ENCODE measurements at places on chromosomes 7 and 10.

- no peak for DNase-seq
These were observed 282.8 kb downstream of the RPS24 start for GRCh38 chr10:78316451-78316931.

DNA sequence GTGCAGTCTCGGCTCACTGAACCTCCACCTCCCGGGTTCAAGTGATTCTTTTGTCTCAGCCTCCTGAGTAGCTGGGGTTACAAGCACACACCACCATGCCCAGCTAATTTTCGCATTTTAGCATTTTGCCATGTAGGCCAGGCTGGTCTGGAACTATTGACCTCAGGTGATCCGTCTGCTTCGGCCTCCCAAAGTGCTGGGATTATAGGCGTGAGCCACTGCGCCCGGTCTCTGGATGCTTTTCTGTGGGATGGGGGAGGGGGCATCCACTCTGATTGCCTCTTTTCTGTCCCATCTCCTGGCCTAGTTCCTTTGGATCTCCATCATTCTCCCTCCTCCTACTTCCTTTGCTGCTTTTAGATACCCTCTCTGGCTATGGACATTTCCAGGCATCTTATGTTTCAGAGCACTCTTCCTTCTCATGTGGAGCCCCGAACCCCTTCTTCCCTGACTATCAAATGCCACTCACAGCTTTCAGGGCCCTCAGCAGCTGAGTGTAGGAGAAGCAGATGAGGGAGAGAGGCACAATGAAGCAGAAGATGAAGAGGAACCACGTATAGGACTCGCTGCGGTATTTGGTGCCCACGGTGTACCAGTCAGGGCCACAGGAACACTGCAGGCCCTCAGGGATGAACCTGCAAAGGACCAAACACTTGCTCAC is 1.4 kb downstream of the OPN1SW start:
- DNase-seq, result no peak

DNA sequence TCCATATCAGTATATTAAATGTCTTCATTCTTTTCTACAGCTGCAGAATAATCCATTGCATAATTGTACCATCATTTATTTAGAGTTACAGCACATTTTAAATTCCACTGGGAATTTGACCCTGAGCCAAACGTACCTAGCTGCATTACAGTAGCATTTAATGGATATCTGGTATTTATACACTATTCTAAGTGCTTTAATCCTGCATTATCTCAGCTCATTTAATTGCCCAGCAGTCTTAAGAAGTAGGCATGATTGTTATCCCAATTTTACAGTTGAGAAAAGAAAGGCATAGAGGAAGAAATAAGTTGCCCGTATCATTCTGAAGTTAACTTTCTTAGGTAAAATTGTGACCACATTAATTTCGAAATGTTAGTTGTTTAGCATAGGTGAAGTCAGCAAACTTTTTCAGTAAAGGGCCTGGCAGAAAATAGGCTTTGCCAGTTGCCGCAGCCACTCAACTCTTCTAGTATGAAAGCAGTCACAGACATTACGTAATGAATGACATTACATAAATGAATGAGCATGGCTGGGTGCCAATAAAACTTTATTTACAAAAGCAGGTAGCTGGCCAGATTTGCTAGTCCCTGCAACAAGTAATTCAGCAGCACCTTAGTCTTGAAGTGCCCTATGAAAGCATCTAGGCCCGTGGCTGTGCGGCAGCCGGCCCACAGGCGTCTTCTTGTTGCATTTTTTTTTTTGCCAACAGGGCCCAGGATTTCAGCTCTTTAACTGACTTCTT is 30.0 kb downstream of the GUSB start:
- no peak for DNase-seq

DNA sequence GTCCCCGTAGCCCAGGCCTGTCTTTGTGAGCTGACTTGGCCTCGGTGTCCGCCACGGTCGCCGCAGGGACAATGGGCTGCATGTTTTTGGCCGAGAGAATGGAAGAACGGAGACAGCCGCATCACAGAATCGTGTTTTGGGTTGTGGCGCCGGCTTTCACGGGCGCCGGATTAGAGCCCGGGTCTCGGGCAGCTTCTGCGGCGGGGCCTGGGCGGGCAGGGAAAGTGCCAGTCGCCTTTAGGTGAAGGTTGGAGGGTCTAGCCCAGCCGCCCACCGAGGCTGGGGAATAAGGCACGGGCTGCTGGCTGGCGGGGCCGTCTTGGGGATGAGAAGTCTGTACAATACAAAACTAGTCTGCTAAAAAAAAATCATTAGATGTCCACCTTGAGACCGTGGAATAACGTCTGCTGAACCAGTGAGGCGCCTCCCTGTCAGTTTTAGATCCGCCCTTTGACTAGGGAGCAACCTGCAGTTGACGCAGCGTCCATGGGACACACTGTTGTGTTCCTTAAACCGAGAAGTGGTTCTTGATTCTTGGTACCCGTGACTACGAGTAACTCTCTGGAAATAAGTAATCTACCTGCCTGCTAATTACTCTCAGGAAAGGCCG is 577 bp downstream of the DNAJB9 start:
- DNase-seq, result peak; percentile 29

GRCh38 chr7:27605689-27606269 is 56.9 kb downstream of the HIBADH start:
- DNase-seq, result no peak

DNA sequence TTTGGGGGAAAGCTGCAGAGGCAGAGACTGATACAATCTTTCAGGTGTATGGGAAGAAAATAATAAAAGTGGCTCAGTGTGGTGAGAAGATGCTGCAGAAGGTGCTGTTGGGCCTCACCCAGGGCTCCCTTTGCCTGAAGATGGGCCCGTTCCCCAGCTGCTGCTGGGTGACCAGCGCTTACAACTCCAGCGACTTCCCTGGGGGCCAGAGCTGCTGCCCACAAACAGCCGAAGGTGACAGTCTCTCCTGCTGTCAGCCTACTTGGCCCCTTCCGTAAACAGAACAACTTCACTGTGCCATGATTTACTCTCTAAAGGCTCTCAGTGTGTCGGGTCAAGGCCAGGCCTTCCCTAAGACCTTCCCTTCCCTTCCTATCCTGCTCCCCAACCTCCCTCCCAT is 93.6 kb upstream of the PCBD1 start:
- DNase-seq, result no peak

DNA sequence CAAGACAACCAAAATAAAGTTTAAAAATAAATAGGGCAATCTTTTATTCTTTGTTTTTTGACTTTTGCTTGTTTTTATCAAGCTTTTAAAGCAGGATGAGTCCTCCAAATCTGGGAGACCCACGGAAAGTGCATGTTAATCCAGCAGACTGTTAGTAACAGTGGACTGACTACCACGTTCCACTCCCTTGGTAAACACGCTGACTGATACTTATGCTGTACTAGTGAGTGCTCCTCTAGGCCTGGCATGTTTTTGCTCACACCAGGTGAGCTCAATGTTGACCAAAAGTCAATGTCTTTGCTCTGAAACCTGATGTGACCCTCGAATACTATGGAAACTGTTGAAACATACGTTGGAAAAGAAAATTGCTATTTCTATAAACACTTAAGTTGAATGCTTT is 88.4 kb downstream of the KIAA1549 start:
- no peak for DNase-seq

- DNase-seq, result no peak
These were observed 139.1 kb downstream of the XPNPEP1 start for GRCh38 chr10:109784236-109784635.

DNA sequence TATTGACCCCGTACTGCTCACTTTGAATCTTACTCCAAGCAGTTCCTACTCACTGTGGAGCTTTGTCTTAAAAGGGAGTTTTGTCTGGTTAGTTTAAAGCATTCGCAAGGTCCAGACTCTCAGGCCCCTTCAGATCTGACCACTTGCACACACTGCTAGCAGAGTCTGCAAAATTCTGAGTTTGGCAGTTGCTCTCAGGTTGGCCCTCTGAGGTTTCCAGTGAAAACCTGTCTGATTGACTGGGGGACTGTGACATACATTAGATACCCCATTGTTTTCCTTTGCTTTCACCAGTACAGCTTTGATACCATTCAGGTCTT is 149.2 kb downstream of the XPNPEP1 start:
- no peak for DNase-seq

DNA sequence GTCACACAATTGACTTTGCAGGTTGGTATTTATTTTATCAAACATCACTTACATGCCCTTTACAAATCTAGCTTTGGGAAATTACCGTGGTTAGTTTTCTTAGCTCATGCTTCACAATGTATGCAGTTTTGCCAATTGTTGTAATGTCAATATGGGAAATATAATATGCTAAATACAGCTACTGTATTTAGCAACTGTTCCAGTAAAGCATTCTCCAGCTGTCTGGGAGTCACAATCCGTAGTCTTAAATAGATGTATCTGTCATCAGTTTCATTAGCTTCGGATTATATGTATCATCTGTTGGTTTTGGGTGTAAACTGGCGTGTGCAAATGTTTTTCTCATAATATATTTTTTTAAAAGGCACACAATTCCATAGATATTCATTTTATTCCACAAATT is 19.4 kb upstream of the AHR start:
- DNase-seq, result no peak

- DNase-seq, result no peak
These were observed 21.6 kb downstream of the RBM28 start for GRCh38 chr7:128322040-128322643.

GRCh38 chr10:112789248-112789647 is 160.8 kb upstream of the TCF7L2 start:
- DNase-seq, result no peak

GRCh38 chr10:26090026-26090425 is 126.5 kb upstream of the GAD2 start:
- DNase-seq, result no peak

- no peak for DNase-seq
These were observed 33.8 kb upstream of the ARMS2 start for GRCh38 chr10:122420624-122421007.

GRCh38 chr7:15113752-15114151 is 211.2 kb upstream of the DGKB start:
- DNase-seq, result no peak

- DNase-seq, result peak; percentile 52
These were observed 434 bp downstream of the STAMBPL1 start for GRCh38 chr10:88880282-88881076.
